ENCODE measurements at places on chromosomes 6 and 20.

GRCh38 chr6:14422061-14422460 is 304.5 kb downstream of the CD83 start:
- DNase-seq, result no peak

- no peak for DNase-seq
Observed at GRCh38 chr6:34569361-34569973, 13.3 kb upstream of the SPDEF start.

DNA sequence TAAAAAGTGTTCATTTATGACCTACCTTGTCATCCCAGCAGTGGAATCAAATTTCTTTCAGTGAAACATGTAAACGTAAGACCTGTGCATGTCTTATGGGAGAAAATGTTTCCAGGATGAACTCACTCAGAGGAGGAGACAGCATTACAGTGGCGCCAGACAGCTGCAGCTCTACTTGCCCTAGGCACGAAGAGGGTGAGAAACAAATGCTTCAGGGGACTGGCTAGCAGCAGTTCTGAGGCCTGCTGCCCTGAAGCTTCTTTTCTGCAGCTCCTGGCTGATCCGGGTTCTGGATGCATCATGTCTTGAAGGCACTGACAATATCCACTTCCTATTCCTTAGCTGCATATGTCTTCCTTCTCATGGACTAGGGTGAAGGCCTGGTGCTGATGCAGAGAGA is 120.2 kb downstream of the QRSL1 start:
- no peak for DNase-seq

- DNase-seq, result no peak
Observed at GRCh38 chr20:4637081-4637797, 84.5 kb upstream of the PRND start.

DNA sequence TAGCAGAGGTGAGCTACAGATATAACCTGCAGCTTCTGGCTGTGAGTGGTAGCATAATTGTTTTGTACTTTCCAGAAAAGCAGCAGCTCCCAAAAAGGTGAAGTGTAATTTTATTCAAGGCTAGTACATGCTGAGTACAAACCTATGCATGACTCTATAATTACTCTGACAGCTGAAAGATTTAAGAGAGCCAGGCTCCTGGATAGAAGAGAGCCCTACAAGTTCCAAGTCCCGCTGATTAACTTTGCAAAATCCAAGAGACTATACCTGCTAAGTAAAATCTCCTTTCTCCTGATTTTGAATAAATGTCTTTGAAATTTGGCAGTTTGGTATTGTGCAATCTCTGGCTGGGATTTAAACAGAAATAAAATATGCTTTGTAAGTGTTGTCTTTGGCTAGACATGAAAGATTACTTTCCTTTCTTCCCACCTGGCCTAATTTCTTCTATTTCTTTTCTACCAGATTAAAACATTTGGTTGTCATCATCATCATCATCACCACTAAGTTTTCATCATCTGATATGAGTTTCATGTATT is 79.5 kb downstream of the CTNNBL1 start:
- DNase-seq, result no peak

DNA sequence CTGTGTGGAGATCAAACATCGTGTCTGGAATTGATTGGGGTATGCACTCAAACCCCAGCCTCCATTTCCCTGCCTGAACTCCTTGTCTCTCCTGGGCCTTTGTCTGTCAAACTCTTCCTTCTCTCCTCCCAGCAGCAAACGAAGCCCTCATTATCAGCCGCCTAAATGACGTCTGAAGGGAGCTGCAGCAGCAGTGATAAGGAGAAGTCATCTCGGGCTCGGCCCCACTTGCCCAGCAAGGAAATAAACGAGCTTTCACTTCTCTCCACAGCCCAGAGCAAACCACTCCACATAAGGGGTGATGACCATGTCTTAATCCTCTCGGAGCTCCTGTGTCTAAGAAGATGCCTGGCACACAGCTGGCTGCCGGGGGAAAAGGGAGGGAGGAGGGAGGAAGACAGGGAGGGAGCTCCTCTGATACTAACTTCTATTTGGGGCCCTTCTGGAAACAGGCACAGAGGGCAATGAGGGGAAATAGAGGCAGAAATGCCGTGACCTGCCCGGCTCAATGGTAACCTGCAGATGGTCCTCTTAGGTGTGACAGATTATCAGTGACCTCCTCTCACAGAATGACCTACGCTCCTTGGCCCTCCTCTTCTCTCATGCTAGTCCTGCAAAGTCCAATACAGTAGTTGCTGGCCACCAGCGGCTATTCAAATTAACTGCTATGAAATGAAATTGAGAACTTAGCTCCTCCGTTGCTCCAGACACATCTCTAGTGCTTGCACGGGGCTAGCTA is 100.4 kb downstream of the PXDC1 start:
- no peak for DNase-seq

- DNase-seq, result no peak
Observed at GRCh38 chr6:149013586-149014344, 266.9 kb downstream of the UST start.

DNA sequence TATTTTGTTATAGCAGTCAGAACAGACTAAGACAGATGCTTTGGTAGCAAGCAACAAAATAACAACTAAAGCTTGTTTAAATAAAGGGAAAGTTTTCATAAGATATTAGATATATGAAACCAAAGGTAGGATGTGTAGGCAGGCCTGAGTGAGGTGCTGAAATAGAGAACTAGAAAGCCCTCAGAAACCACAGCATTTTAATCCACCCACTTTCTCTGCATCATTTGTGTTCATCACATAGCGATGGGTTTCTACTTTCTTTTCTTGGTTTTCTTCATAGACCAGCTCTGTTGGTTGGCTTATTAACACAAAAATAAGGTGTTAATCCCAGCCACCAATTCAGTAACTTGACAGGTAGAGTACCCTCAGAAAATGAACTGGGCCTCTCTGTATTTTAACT is 58.6 kb downstream of the RPS12 start:
- no peak for DNase-seq

- no peak for DNase-seq
Observed at GRCh38 chr20:50017576-50018248, 34.9 kb downstream of the SNAI1 start.

GRCh38 chr20:10837901-10838300 is 164.1 kb upstream of the JAG1 start:
- no peak for DNase-seq

DNA sequence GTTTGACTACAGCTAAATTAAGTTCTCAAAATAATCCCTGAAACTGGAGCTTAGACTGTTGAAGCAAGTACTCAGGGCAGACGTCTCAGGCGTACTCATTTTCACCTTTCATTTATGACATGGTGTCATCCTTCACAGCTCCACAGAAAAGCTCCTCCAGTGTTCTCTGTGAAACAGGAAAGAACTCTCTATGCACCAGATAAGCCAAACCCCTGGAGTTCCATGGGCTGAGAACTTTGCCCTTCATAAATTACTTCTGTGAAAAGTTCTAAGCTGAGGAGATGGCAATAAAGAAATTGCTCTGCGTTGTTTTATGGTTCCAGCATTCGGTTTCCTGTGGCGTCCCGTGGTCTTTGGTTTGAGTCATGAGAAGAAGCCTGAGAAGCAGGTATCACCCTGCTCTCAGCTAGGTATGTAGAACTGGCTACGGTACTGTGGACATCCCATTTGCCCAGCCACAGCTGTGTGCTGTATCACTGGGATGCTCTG is 20.2 kb upstream of the RREB1 start:
- no peak for DNase-seq

GRCh38 chr6:158610319-158610968 is 34.1 kb downstream of the DYNLT1 start:
- no peak for DNase-seq

- no peak for DNase-seq
Observed at GRCh38 chr6:53433261-53433950, 84.7 kb upstream of the ELOVL5 start.

DNA sequence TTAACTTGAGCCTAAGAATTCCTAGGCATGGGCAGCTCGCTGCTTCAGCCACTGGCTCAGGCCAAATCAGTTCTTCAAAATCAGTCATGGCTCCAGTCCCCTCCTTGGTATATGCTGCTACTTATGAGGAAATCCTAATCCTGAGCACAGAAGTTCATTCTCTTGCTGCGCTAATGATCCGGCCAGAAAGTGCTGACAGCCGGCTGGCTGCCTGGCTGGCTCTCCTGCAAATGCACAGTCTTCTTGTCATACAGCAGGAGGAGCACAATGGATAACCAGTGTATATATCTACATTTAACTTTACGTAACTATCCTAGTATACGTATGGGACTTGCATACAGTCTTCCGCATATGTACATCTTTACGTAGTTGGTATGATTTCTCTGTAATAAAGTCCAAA is 500.8 kb downstream of the PRKN start:
- no peak for DNase-seq

- peak; percentile 6 for DNase-seq
Observed at GRCh38 chr6:100719883-100720682, 161.0 kb downstream of the ASCC3 start.

DNA sequence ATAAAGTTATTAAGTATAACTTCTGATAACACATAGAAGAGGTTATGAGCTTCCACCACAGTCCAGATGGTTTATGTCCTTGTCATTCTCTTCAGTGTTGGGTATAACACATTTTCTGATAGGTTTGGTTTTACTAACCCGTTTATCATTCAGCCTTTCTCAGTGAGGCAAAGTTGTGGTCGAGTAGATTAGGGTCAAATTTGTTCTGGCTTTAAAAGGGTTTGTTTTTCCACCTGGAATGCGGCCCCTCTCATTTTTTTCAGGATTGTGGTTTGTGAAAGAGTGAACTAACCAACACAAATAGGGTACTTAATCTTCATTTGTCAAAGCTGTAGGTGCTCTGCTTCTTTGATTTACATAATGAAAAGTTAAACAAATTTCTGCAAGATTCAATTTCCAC is 204.2 kb upstream of the ASCC3 start:
- no peak for DNase-seq

DNA sequence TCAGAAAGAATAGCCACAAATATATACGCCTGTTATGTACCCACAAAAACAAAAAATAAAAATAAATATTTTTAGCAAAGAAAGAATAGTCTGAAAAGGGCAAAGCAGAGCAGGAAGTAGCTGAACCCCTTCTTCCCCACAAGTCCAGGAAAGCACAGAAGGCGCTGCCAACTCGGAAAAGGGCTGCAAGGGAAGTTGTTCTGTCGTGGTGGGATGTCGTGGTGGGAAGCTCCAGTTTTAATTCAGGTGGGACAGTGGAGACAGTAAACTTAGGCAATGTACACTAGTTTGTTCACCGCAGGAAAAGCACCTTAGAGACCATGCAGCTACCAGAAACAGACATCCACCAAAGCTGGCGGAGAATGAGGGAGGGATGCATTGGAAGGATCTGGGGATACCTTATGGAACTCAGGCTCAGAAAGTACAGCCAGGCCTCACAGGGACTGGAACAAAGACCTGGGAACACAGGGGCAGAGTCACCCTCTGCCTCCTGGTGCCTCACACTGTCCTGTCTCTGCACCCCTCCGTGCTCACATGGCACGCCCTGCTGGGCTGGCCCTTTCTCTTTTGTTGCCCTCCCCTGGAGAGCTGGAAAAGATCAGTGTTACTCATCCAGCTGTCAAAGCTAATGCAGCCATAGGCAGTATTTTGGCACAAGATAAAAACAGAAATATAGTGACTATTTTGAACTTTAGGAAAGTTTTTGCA is 3.3 kb upstream of the APMAP start:
- no peak for DNase-seq

DNA sequence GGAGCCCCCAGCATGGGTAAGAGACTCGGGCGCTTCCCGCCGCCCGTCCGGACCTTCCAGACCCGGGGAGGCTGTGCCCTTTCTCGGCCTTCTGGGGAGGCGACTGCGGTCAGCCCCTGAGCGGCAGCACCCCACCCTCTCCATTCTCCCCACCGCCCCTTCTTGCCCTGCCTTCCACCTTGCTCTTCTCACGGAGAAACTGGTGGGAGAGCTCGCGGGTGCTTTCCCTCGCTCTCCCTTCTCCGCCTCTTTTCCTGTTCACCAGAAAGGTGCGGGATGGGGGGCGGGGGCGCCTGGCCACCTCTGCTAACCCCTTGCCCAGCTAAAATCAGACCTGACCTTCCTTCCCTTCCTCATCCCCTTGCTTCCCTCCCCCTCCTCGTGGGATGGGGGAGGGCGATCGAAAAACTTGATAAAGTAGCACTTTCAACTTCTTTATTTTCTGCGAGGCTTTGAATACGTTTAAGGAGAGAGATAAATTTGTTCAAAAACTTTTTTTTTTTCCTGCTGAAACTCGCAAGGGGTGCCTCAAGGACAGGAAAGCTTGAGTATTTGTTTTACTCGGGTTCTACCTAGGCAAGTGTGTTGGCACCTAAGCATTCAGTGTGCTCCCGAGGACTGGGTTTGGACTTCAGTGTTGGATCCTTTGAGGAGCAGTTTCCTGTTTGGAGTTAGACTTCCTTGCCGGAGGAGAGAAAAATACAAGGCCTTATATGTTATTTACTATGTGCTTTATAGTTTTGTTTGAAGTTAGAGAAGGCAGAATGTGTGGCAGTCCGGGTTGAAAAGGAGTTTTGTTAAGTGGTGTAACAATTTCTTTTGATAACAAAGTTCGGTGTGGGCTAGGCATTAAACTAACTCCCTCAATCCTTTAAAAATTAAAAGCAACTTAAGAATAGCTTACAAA is 897 bp downstream of the CD2AP start:
- no peak for DNase-seq

DNA sequence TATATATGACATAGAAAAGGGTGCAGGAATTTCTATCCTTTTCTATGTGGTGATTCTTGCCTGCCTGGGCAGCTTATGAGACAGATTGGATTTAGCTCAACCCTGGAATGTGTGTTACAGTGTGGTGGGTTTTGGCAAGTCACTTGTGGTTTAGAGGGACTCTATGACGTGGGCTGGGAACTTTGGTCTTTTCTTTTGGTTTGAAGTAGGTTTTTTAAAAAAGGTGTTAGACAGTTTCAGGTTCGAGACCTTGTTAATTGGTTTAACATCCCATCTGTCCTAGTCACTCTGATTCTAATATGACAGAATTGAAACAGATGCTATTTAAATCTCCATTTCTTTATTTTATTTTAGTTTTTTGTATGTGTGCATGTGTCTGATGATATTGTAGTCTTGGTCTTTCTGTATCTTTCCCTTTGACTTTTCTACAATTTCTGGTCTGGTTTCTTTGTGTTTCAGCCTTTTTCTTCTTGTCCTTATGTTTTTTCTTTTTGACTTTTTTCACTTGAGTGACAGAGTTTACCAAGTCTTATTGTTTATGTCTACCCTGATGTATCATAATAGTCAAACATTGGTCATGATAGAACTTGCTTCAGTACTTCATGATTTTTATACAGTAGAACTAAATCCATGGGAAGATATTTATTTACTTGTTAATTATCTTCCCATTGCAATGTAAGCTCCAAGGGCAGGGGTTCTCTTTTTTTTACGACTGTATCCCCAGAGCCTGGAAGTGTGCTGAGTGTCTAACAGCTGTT is 174.3 kb downstream of the CDKAL1 start:
- no peak for DNase-seq

DNA sequence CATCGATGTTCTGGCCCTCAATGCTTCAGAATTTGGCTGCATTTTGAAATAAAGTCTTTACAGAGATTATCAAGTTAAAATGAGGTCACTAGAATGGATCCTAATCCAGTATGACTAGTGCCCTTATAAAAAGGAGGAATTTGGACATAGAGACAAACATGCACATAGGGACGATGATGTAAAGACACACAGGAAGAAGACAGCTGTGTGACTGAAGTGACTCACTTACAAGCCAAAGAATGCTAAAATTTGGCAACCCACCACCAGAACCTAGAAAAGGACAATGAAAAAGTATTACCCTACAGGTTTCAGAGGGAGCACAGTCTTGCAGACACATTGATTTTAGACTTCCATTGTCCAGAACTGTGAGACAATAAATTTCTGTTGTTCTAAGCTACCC is 322.8 kb upstream of the GJE1 start:
- DNase-seq, result no peak

- DNase-seq, result no peak
Observed at GRCh38 chr6:137391061-137391814, 103.0 kb downstream of the OLIG3 start.

- DNase-seq, result no peak
Observed at GRCh38 chr20:38951611-38952010, 10.5 kb upstream of the DHX35 start.
